MG63 (cell line): ENCODE measurements at places on chromosomes 2 and 18. TPM values are rescaled to one million over a fixed set of nuclear protein-coding genes. Genes with fewer than 3 reads are reported as not detected.

GRCh38 chr18:63606526-63606925 lies 19.4 kb downstream of the SERPINB13 start:
- no peak for DNase-seq

GRCh38 chr2:49490710-49491109 lies 336.4 kb upstream of the FSHR start:
- peak; percentile 6 for DNase-seq

CCDC178 gene
- not detected in 2 replicates for total RNA-seq

GRCh38 chr2:43748333-43748732 lies 25.5 kb upstream of the DYNC2LI1 start:
- no peak for DNase-seq

GRCh38 chr18:79400591-79401381 lies 5.1 kb downstream of the NFATC1 start:
- DNase-seq, result no peak
